Renal cortex interstitium (tissue), 15 donors: ENCODE measurements at places on chromosomes 6 and 20. TPM values are rescaled to one million over a fixed set of nuclear protein-coding genes. Genes with fewer than 3 reads are reported as not detected.

GRCh38 chr6:44253307-44254101 lies 3.8 kb downstream of the SLC35B2 start:
- DNase-seq: no peak

GRCh38 chr6:131787766-131788712 lies 19.8 kb upstream of the ENPP1 start:
- DNase-seq: no peak

DNA sequence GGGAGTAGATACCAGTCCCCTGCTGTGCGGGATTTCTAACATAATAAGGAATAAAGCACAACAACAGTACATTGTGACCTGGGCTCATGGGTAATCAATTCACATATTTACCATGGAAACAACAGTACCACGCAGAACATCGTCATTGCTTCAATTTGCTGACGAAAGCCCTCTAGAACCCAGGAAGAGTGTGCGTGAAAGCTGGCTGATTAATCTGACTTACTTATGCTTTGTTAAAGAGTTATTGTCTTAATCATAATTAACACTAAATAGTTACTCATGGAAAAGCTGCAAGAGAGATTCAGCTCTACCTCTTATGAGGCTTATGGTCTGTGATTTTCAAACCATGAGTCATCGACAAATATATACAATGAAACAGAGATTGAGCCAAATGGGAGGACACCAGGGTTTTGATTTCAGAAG lies 644.3 kb upstream of the AGPAT4 start:
- no peak for DNase-seq

- DNase-seq: no peak
Observed at GRCh38 chr20:24098886-24099285, 110.3 kb upstream of the GGTLC1 start.

DNA sequence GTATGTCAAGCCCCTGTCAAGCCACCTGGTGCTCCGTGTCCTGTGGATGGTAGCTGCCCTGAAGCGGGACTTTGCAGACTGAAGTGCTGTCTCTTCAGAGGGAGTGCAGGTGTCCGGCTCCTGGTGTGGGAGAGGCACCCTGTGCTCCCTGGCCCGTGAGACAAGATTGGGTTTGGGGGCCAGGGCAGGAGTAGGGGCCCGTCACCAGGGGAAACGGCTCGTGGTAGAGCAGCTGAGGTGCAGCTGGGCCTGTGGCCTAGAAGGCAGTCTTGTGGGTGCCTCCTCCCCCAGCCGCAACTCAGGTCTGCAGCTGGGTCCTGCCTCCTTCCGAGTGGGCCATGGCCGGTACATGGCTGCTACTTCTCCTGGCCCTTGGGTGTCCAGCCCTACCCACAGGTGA lies at the start of gene PTCRA:
PTCRA (plus strand) TSS at position 322 of the 400 bp plus-strand sequence; CDS start at position 339, 17 bp downstream.
- no peak for DNase-seq

The CLDN20 gene
- polyA plus RNA-seq: 0.92 TPM

- no peak for DNase-seq
Observed at GRCh38 chr20:59806578-59806975, 126.9 kb downstream of the SYCP2 start.
